ENCODE measurements at places on chromosomes 16 and 17. TPM values are rescaled to one million over a fixed set of nuclear protein-coding genes. Genes with fewer than 3 reads are reported as not detected.

The KRTAP17-1 gene
- not detected for total RNA-seq

The ITGA2B gene
- total RNA-seq: 0.78 TPM

The TM4SF5 gene
- total RNA-seq: not detected

The TEX14 gene
- total RNA-seq: 0.53 TPM

The EVI2A gene
- 49.3 TPM for total RNA-seq

The NXPH3 gene
- total RNA-seq: not detected

GRCh38 chr16:81638286-81638945 is 140.7 kb upstream of the PLCG2 start:
- no peak for DNase-seq

DNA sequence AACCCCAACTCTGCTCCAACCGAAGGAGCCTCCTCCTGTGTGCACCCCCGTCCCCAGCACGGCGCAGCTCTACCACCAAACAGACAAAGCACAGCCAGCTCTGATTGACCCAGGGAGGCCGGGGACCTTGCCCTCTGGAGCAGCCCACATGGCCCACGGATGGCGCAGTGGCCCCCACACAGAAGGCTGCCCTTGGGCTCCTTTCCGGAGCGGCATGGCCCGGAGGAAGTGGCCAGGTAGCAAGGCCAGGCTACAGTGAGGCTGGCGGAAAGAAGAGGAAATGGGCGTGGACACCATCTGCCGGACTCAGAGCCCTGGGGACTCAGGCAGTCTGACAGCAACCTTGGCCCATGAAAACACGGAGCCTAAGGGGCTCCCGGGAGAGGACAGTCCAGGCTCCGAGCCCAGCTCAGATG is 19.9 kb upstream of the ZC3H18 start:
- peak; percentile 59 for DNase-seq

- DNase-seq: no peak
These were observed 43.4 kb downstream of the OSBPL7 start for GRCh38 chr17:47778184-47778635.

- DNase-seq: no peak
These were observed 15.3 kb downstream of the SGCA start for GRCh38 chr17:50181144-50181543.

DNA sequence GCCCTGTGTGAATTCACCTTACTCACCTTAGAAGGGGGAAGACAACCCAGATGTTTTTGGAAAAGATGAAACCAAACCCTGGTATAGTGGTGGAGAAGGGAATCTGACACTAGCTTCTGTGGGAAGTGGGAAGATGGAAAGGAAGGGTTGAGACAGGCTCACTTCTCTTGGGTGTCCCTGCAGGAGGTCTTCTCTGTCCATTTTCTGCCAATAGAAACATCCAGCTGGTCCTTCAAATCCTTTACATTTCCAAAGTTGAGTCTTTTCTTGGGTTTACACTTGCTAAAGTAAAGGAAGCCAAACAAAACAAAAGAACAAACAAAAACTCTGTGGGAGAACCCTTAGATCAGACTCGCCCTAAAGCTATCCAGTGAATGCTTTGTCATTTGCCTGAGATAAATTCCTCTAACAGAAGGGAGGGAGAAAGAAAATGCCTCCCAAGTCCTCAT is 10.2 kb downstream of the HOXB1 start:
- DNase-seq: no peak

- no peak for DNase-seq
These were observed 69.6 kb upstream of the TEKT1 start for GRCh38 chr17:6901086-6901485.

DNA sequence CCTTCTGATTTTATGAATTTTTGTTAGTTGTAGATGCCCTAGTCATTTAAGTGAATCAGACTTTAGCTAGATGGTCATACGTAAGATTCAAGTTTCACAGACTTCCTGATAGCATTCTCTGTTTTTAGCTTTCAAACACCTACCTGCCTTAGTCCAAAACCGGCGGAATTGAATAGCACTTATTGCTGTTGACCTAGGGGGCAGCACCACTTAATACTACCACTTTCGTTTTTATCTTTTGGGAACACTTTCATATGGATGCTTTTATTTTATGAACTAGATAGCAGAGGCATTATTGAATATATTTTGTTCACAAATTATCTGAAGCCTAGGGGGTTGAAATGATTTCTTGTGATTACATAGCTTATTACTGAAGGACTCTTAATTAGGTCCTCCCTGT is 31.5 kb downstream of the TADA2A start:
- DNase-seq: no peak

DNA sequence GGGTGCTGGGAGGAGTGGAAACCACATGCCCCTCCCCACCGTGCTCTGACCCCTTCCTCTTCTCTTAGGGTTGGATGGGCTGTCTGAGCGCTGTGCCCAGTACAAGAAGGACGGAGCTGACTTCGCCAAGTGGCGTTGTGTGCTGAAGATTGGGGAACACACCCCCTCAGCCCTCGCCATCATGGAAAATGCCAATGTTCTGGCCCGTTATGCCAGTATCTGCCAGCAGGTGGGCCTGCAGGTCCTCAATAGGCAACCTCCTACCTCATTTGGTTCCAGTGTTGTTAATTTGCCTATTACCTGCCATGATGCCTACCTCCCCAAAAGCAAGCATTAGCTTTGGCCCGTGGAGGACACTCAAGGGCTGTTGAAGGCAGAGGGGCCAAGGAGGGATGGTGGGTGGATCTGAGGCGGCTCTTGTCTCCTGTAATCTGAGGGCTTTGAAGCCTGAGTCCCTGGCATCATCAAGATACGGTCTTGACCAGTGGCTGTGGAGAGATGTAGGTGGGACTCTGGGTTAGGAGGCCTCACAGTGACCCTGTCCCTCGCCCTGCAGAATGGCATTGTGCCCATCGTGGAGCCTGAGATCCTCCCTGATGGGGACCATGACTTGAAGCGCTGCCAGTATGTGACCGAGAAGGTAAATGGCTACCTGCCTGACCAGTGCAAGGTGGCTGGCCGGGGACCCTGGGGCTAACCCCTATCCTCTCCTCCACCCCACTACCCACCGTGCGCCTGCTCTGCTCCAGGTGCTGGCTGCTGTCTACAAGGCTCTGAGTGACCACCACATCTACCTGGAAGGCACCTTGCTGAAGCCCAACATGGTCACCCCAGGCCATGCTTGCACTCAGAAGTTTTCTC is 3.4 kb downstream of the ALDOA start:
- DNase-seq: peak; percentile 72

- DNase-seq: no peak
These were observed 102.5 kb upstream of the TMEM97 start for GRCh38 chr17:28216528-28216927.

GRCh38 chr16:52581530-52581929 is 34.6 kb upstream of the TOX3 start:
- no peak for DNase-seq

DNA sequence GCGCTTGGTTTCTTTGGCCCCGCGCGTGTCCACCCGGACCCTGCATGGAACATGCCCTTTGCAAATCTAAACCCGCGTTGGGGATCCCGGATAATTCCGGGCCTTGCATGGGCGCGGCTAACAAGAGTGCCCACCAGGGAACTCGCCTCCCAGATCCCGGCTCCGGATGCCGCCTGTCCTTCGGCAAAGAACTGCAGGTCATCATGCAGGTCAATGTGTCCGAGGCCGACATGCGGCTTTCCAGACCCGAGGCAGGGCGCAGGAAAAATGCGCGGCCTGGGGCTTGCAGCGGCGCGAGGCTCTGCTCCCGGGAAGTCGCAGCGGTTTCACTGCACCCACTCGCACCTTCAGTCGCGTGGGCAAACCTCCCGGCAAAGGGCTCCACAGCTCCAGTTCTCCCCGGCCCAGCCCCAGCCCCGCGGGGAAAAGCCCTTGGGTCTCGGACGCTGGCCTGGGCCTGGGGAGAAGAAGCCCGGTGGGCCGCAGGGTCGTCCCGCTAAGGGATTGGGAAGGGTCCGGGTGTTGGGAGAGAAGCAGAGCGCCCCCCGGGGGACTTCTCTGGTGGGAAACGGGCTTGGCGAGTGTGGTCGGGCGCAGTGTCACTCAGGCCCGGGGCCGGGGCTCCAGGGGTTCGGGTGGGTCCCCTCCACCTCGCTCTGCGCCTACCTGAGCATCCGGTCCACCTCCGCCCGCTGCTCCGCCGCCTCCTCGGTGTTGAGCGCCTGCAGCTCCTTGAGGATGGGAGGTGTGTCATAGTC is 805 bp downstream of the HNF1B start:
- DNase-seq: peak; percentile 67
